ENCODE measurements at places on chromosomes 3 and 15.

GRCh38 chr3:12454076-12454815 lies 30.0 kb upstream of the TSEN2 start:
- no peak for DNase-seq

DNA sequence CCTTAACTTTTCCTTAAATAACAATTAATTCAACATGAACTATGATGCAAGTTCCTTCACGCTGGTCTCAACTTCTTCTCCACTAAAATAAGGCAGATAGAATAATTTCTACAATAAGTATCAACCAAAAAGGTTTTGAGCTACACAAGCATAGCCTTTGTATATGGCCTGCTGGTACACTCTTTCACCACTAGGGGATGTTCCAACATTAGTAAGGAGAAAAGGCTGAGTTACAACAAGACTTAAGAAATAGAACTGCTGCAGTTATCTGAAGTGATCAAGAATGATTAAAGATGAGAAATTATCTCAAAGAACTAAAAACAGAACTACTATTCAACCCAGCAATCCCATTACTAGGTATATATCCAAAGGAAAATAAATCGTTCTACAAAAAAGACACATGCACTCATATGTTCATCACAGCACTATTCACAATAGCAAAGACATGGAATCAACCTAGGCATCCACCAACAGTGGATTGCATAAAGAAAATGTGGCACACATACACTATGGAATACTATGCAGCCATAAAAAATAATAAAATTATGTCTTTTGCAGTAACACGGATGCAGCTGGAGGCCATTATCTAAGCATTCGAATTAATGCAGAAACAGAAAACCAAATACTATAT lies 14.4 kb downstream of the ATP13A3 start:
- DNase-seq: no peak

DNA sequence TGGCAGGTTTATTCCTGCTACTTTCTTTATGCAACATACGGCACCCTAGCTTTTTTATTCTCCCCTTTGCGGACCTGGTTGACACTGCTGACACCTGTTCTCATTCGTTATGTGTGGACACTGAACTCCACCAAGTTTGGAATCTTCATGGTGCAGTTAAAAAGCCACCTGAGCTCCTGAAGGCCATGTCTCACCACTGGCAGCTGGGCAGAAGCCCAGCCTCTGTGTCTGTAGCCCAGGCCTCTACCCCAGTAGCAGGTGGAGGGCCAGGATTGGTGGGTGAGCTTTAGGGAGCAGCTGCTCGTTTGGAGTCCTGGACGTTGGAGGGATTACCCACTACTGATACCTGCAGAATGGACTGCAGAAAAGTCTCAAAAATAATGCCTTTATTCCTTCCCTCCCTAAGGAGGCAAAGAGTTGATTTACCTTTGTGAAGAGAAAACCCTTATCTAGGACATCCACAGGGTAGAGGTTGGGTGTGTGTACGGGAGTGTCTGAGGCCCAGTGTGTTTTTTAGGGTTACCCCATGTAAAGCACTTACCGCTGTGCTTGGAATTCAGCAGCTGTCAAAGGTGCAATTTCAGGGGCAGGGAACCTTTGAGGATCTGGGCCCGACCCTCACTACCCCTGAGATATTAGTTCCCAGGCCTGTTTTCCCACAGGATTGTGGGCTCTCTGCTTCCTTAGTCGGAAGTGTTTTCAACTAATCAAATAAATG lies 637 bp upstream of the CCNDBP1 start:
- DNase-seq: no peak

DNA sequence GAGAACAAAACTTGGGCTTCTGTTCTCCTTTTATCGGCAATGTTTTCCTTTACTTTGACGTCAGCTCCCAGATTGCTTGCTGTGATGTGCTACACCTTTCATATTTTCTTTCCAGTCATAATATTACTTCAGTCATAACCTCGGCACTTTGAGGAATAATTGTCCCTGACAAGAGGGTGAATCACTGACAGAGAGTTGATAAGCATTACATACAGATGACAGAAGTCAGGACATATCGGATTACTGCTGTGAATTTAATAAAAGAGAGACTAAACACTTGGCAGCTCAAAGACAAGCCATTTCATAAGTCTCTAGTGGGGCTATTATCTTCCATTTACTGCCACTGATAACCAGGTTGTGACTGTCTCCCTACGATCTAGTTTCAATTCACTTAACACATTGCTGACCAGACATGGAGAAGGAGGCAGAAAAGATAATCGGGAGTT lies 362.1 kb upstream of the ARRDC4 start:
- DNase-seq: no peak

GRCh38 chr3:55818485-55818884 lies 331.4 kb upstream of the WNT5A start:
- no peak for DNase-seq

DNA sequence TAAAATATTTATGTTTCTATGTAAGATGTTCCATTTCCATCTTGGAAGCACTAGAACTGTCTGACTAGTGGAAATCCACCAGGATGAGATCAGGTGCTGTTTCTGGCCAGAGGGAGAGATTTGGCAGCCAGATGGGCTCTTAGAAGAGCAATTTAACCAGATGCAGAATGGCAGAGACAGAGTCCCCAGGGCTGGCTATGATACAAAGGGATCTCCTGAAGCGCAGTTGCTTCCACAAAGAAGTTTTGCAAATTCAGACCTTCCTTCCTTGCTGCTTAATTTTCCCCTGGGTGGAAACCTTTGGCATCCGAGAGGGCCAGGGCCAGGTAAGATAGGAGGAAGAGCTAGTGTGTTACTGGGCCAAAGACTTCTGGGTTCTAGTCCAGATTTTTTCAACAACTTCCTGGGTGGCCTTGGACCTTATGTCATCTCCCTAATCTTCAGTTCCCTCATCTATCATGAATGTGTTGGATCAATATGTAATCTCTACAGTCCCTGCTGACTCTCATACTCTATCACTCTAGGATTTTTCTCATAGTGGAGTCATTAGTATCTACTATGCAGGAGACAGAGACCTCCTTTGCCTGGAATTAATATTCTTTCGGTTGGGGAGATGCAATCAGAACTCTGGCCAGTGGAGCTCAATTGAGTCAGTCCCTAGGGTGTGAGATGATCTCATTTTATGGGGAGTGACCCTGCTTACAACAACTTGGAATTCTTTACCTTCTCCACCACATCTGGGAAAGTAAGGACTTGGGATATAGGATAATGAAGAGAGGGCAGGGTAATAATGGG lies 41.1 kb upstream of the NDUFB4 start:
- DNase-seq: no peak

DNA sequence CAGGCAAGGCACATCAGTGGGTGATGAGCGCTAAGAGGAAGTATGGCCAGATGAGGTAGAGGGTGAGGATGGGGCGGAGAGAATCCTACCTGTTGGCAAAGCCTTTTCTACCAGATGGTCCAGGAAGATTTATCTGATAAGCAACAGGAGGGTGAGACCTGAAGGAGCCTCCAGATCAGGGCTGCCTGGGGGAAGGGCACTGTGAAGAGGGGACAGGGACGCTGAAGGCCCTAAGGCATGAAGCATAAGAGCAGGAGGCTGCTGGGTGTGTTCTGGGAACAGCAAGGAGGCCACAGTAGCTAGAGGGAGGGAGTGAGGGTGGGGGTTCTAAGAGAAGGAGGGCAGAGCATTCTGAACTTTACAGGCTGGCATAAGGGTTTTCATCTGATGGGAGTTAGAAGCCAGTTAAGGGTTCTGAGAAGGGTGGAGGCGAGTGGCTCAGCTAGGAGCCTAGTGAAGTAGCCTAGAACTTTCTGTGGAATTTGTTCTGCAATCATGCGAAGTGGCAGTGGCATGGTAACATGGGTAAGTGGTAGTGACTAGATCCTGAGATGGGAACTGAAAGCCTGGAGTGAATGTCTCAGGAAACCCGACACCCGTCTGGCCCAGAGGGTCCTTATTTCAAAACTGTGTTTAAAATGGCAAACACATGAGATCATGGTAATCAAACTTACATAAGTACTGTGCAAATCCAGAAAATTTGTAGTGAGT lies 29.9 kb downstream of the CGNL1 start:
- no peak for DNase-seq

DNA sequence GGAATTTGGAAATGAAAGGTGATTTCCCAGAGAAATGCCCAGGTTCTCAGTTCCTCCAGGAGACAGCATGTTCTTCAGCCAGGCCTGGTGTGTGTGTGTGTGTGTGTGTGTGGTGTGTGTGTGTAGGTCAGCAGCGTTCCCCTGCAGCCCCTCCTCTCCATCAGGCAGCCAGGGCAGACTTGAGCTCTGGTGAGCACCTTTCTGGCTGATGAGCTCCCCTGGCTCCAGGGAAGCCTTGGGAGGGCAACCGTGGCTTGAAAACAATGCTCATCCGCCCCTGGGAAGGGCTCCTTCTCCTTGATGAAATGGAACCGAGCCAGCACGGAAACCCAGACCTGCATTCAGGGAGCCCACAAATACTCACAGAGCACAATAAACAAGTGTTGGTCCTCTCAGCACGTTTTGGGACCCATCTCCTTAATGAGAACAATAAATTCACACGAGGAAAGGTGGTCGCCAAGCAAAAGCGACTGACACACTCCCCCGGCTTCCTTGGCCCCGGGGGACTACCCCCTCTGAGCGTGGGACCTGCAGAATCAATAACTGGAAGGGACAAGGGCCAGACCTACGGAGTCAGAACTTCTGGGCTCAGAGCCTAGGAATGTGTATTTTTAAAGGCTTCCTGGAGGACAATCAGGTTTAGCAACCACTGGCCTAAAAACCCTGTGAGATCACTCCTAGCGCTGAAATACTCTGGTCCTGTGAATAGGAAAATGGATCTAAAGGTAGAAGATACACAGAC lies 38.6 kb upstream of the HES1 start:
- no peak for DNase-seq

- no peak for DNase-seq
Observed at GRCh38 chr3:195197765-195198425, 73.1 kb downstream of the XXYLT1 start.

DNA sequence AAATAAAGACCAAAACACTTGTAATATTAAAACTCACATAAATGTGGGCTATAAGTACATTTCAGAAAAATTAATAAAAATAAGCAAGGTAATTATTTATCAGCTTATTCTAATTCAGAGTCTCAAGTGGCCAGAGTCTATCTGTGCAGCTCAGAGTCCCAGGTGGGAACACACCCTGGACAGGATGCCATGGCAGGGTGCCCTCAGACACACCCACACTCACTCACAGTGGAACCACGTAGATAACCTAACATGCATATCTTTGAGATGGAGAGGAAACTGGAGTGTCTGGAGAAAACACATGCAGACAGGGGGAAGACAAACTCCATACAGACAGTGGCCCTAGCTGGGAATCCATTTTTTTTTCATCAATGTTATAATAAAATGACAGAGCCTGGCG lies 37.2 kb downstream of the FSIP1 start:
- no peak for DNase-seq

DNA sequence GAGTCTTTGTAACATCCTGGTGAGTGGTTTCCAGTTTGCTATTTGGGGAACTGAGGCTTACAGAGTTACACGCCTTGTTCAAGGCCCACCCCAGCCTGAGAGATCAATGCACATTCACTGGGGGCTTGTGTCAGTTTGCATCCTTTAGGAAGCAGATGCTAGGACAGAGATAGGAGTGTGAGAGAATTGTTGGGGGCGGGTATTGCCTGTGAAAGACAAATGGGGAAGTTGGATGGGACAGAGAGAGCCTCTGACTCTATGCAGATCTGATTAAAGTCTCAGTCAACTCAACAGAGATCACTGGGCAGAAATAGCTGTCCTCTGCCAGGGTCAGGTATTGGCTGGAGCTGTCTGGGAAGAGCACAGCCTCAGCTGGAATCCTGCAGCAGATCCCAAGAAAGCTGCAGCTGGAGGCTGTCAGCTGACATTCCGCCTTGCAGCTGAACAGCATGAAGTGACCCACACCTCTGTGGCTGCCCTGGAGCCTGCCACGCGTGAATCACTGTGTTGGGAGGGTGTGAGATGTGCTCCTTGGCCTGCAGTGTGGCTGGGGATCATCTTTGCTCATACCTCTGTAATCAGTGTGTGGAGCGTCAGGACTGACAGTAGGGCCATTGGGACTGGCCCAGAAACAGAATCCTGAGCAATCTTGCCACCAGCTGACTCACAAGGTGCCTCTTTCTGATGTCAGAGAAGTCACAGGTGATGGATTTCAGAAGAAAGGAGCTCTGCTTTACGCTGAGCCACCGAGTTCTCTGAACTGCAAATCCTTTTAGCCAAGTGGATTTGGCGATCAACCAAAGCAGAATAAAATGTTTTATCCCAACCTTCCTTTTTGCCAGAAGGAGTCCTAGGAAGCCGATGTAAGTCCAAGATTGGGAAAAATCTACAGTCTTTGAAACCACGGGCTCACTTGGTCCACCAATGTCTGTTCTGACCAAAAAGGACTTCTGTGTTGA lies 284.1 kb upstream of the LRRFIP2 start:
- no peak for DNase-seq

DNA sequence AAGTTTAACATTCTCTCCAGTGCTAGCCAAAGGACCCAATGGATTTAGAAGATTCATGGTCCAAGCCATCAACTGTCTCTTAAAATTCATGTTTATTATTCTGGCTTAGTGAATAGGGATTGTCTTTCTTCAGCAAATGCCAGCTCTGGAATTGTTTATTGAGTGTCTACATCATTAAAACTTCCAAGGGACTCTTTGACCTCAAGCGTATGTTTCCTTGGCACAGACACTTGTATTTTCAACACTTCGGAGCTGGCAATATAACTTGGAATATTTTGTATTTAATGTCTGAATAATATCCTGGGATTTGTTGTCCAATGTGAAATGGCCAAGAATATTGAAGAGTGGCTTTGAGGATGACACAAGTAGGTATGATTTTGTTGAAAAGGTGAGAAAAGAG lies 204.2 kb downstream of the EPHA3 start:
- DNase-seq: no peak

GRCh38 chr3:49104052-49104426 lies 518 bp downstream of the QARS1 start:
- no peak for DNase-seq

DNA sequence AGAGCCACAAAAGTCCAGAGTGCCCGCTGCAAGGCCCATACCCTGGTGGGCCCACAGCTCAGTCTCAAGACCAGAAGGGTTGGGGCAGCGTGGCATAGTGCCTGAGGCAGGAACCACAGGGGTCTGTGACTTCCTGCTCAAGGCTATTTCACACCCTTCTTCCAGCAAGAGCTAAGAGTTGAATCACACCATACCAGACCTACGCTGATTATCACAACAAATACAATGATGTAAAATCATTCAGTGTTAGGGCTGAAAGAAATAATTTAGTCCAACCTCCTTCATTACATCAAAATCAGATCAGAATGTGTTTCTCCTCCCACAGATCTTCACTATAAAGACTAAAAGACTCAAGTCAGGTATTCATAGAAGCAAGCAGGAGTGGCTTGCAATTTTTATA lies 27.8 kb upstream of the ST8SIA2 start:
- no peak for DNase-seq

DNA sequence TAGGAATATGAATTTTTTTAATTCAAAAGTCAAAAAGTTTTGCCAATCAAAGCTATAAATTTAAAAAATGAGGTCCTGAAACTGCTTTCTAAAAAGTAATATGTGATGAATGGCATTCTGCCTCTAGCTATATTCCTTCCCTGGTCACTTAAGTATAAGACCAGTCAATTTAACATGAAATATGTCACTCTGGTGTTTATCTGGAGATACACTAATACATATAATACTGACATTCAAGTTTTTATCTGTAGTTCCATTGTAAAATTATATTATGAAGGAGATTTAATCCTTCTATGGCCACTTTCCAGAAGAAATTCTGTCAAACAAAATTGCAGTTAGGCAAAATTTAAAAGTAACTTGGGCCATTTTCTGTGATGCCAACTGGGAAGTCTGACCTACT lies 236.8 kb downstream of the CNTN3 start:
- no peak for DNase-seq
